Bone marrow (tissue), 2 donors: ENCODE measurements at places on chromosomes 11 and 22.

GRCh38 chr11:96464700-96465307 is 75.0 kb downstream of the JRKL start:
- no peak for DNase-seq

GRCh38 chr22:48823941-48824340 is 1003.7 kb downstream of the BRD1 start:
- DNase-seq, result no peak

DNA sequence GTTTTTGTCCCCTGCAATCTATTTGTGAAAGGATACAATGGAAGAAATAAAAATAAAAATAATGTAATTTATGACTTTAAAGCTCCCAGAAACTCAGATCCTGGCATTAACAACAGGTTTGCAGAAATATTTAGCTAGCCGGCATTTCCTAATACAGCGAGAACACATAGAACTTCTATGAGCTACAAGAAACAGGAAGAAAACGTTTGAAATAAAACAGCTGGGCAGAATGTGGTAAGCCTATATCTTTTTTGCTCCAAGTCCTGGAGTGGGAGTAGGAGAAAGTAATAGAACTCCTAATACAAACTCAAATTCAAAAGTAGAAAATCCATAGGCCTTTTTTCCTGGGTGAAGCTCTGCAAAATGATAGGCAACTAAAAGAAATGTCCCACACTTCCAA is 29.6 kb upstream of the FIBIN start:
- DNase-seq, result no peak

- no peak for DNase-seq
Measured at GRCh38 chr11:96279018-96279895, 63.7 kb downstream of the MAML2 start.

- no peak for DNase-seq
Measured at GRCh38 chr11:93444617-93445073, 98.5 kb downstream of the SMCO4 start.

DNA sequence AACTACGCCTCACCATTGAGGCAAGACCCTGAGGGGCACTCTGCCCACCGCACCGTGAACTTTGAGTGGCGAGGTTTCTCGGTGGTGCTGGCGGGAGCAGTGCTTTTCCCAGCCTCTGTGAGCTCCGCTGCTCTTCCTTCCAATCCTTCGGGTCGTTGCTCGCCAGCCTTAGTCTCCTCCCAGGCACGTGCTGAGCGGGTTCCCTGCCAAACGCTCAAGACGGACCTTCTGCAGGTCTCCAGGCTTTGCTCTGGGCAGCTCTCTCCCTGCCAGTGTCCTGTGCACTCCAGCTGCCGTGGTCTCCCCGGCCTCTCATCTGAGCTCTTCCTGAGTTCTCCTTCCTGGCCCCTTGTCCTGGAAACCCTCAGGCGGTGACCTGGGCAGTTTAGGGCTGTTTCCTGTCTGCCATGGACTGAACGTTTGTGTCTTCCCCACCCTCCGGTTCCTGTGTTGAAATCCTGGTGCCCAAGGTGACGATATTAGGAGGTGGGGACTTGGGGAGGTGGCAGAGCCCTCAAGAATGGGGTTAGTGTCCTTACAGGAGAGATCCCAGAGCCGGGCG is 11.2 kb upstream of the MUC6 start:
- DNase-seq, result no peak

DNA sequence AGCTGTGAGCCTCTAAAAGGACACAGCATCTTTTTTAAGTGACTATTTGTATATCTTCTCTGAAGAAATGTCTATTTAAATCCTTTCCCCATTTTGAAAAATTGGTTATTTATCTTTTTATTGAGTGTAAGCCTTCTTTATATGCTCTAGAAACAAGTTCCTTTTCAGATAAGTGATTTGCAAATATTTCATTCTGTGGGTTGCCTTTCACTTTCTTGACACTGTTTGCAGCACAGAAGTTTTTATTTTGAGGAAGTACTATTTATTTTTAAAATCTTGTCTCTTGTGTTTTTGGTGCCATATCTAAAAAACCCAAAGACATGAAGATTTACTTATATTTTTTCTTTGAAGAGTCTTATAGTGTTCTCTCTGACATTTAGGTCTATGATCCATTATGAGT is 40.1 kb upstream of the LYVE1 start:
- peak; percentile 39 for DNase-seq

DNA sequence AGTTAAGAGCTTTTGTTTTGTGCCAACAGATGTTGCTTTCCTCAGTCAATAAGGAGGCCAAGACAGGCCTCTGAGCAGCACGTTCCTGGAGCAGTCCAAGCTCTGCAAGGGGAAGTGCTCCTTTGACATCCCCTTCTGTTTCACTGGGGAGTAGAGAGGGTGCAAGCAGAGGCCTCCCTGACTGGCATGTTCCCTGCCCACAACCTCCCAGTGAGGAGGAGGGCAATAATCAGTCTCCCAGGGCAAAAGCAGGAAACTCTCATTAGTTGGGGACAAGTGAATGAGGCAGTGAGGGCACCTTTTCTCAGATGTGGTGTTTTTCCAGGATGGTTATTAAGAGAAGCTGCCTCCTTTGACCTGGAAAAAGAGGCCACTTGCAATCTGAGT is 79.5 kb upstream of the ZBED5 start:
- DNase-seq, result no peak

DNA sequence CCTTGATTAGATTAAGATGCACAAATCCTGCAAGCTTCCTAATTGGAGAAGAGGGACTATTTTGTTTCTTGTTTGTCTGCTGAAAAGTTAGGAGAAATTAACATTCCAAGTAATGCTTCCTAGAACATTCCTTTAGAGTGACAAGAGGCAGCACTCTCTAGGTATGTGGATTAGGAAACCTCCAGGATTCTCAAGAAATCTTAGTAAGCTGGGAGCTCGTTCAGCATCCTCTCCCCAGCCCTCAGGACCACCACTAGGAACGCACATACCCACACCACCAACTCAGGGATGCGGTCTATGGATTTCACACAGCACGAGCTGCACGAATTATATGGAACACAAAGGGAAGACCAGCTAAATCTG is 52.9 kb downstream of the NCAPD3 start:
- DNase-seq, result no peak

DNA sequence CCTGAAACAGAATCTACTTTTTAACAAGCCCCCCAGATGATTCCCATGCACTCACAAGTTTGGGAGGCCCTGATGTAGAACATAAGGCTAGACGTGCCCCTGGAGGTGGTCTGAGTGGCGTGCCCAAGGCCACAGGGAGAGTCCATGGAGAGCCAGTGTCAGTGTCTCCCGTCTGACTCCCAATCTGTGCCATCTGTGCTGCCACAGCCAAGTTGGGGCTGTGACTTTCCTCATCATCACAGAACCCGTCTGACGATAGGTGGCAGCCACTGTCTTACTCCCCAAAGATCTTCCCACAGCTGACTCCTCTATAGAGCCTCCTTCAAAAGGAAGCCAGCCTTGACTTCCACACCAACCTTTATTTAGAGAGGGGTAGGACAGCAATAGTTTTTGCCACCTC is 470.5 kb downstream of the SOX6 start:
- no peak for DNase-seq

DNA sequence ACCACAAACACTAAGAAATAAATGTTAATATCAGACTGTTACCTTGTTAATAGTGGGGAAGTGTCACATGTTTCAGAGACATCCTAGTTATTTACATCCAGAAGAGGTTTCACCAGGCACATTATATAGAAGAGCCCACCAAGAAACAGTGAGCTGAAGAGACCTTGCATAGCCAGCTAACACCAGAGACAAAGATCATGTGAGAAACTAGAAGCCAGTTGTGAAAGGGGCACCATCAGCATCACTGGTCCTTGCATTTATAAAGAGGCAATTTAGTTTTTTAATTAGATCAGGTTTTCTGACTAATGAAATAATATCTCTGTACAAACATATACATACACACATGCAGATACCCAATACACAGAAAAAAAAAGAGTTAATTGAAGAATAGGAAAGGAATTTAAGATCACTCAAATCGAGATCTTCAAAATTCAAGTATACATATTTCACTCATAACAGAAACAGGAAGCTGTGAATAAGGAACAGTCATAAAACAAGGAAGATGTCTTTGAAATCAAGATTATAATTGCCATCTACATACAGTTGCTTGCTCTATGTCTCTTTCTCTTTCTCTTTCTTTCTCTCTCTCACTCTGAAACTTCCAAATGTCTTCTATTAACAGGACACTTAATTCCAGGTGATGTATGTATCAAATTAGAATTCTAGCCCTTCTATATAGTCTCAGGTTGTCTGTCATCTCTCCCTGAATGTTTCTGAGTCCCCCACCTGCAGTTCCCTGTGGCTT is 348.7 kb downstream of the ETS1 start:
- DNase-seq, result peak; percentile 86

DNA sequence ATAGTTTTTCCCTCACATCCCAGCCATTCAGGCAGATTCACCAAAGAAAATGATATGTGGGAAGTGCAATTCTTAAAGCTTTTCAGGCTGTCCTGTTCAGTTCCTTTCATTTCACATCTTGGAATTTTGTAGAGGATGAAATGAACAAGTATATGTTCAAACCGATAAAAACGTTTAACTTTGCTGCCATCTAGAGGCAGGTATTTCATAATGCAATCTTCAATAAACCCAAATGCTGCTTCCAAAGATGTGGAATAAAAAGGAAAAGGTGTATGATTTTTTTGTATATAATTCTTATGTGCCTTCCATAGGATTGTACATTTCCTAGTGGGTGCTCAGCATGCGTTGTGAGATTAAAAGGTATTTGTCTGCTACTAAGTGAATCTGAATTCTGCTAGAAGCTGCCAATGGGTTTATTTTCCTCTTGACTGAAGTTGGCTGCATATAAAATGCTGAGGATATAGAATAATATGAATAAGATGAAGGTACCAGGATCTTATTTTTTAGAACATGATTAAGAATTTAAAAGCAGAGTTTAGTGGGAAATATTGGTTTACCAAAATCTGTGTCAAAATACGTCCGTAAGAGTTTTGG is 199.3 kb downstream of the PGR start:
- DNase-seq, result no peak

DNA sequence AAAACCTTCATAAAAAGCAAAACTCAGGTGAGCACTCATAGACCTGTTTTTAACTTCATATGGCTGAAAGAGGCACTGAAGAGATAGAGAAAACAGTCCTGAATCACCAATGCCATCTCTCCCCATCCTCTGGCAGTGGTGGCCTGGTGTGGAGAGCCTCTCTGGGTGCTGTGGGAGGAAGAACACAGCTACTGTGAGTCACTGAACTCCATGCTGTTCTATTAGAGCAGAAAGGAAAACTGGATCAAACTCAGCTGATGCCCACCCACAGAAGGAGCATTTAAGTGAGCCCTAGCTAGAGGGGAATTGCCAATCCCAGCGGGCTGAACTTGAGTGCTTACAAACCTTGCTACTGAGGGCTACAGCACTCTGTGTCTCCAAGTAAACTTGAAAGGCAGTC is 115.3 kb upstream of the SESN3 start:
- no peak for DNase-seq

DNA sequence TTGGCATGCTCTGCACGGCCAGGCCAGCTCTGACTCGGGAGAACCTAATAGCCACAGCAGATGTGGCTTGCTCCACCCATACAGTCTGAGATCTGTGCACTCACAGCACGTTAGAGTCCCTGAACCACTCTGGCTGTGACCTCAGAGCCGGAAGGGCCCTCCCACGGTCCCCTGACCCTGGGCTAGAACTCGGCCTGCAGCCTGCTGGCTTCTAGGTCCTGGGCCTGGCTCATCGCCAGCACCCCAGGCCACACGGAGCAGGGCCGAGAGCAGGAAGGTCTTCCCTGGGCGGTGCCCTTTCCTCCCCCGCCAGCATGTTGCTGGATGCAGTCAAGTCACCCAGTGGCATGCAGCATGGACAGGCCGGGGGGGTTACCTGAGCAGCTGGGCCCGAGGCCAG is 35.3 kb upstream of the TTLL12 start:
- no peak for DNase-seq
